Nucleus accumbens (tissue), 56 donors: ENCODE measurements at places on chromosomes 1 and 21.

DNA sequence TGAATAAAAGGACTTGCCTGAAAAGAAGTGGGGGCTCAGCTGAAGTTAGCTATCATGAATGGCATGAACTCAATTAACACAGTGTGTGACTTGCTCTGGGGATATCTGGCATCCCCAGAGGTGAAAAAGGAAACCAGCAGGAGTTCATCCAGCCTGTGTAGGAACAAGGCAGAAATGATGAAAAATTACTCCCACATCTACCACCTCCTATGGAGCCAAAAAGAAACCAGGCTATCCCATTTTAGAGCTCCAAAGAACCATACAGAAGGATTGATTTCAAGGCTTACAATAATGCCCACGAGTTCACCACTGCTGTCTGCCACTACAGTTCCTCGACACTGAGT is 25.3 kb downstream of the TP53BP2 start:
- no peak for DNase-seq

GRCh38 chr21:42346866-42347600 is 3.8 kb downstream of the TFF2 start:
- DNase-seq = no peak

- no peak for DNase-seq
These were observed 4.8 kb upstream of the SRP9 start for GRCh38 chr1:225772848-225773247.

- DNase-seq = no peak
These were observed 6.7 kb upstream of the SLC9A1 start for GRCh38 chr1:27161594-27161993.
